ENCODE measurements at places on chromosomes 7 and 10.

DNA sequence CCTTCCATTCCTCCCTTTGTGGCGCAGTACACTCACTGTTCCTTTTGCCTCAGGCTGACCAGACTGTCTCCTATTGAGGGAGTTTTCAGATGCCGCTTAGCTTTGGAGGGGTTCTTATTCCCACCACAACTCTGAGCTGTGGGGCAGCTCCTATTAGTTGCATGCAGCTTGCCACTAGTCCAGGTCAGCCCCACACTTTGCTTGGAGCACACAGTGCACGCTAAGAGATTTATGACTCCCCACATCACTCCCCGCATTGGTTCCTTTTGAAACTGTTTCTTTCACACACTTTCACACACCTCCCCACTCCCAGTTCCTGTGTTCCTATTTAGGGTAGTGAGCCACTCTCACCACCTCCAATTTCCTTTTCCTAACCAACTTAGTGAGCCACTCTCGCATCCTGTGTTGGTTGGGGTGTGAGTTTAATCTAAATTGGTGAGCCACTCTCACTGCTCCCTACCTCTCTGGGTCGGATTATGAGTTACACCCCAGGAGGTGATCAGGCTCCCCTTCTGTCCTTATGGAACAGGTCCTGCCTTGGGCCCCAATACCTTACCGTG is 10.4 kb upstream of the ZNF485 start:
- no peak for DNase-seq

GRCh38 chr7:25949736-25950487 is 202.1 kb upstream of the NFE2L3 start:
- no peak for DNase-seq

DNA sequence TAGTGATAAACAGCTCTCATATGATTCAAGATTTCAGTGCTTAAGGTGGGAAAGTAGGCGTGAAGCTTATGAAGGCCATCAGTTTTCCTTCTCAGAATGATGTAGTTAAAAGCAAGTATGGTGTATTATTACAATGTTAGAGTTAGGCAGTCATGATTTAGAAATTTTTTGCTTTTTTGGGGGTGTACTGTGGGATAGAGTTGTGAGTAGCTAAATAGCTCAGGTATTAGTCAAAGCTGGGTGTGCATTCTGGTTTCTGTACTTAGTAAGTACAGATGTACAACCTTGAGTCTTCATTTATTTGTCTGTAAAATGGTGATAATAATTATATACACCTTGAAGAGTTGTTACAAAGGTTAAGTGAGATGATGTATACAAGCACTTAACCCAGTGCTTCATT is 52.2 kb downstream of the R3HCC1L start:
- DNase-seq, result no peak

DNA sequence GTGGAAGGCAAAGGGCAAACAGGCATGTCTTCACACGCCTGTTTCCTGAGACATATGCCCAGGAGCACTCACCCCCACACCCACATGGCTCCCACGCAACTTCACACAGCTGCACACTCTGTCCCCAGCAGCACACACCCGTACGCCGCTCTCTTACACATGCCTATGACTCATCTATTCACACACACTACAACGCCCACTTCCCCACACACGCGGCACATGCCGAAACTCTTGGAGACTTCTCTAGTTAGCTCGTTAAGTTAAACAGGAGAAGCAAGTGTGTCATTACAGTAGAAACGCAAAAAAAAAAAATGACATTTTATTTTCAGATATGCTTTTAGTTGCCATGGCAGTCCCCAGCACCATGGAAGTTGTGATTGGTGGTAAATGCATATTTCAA is 6.7 kb downstream of the CALN1 start:
- no peak for DNase-seq

- DNase-seq, result no peak
These were observed 7.9 kb downstream of the ZNF22 start for GRCh38 chr10:45008524-45009161.

DNA sequence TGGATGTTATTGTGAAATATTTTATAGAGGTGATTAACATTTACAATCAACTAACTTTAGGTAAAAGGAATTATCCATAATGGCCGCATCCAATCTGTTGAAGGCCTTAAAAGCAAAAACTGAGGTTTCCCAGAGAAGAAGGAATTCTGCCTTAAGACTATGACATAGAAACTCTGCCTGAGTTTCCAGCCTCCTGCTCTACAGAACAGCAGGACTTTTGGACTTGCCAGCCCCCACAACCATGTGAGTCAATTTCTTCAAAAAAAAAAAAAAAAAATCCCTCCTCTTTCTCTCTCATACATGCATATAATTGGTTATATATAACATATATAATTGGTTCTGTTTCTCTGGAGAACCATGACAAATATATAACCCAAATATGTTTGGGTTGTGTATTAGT is 15.4 kb downstream of the SLC25A28 start:
- no peak for DNase-seq

- DNase-seq, result no peak
These were observed 106.8 kb downstream of the CYP26A1 start for GRCh38 chr10:93180482-93180931.

DNA sequence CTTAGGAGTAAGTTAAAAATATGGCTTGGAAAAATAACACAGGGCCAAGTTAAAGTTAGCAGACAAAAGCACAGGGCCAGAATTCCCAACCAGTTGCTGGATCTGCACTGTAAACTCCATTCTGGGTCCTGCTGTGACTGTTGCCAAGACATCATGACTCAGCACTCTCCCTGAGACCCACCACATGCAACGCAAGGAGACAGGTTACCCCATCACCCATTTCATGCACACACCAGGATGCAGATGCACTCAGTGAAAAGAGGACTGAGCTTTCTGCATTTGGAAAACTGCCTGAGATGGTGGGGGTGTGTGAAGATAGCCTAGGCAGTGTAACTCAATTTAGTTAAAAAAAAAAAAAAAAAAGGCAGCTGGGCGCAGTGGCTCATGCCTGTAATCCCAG is 97.6 kb upstream of the ZNF438 start:
- no peak for DNase-seq

GRCh38 chr7:118573085-118573484 is 348.6 kb downstream of the ANKRD7 start:
- no peak for DNase-seq

DNA sequence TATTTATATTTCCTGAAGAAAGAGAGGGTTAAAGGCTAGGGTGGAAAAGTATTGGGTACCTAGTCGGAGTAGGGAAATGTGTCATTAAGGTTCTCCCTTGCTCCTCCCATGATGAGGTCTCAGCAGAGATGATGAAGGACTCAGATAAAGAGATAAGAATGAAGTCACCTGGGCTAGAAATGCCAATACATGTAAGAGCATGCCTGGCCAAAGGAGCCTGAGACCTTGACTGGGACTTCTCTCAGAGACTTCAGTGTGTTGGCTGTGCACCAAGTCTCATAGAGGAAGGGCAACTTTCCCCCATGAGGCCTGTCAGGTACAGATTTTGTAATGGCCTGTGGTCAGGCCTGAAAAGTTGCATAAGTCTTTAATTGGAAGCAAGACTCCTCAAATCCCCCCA is 361.0 kb upstream of the CDC14C start:
- no peak for DNase-seq

DNA sequence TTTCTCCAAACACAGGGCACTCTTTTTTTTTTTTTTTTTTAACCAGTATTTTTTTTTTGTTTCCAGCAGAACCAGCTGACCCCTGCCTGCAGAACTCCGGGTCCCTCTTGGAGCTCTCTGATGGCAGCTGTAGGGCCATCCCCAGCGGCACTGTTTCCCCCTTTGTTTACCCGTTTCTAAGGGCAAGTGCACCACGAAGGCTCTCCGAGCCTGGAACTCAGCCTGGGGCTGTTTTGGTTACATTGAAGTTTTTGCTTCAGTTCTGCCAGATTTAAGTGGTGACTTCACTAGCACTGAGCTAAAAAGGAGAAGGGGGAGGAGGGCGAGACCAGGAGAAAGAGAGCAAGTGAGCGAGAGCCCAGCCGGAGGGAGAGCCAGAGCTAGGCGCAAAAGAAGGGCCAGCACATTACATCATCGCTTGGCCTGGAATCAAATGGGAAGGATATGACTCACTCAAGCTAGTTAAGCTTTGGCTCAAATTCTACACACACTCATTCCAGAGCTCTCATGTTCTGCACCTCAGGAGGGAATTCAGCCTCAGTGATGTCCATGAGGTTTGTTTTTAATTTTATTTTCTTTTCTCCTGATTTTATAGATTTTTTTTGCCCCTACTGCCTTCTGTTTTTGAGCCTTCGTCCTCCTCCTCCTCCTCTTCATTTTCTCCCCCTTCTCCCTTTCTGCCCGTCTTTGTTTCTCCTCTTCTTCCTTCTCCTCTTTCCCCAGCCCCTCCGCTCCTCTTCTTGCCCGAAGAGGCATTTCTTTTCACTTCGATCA is 272.3 kb downstream of the TRIL start:
- no peak for DNase-seq

GRCh38 chr7:151125846-151126481 is 39.7 kb downstream of the AGAP3 start:
- DNase-seq, result no peak
